ENCODE measurements at places on chromosomes 12 and 14.

- DNase-seq = no peak
These were observed 13.5 kb downstream of the HECTD1 start for GRCh38 chr14:31194095-31194494.

- no peak for DNase-seq
These were observed 228.1 kb downstream of the ANO2 start for GRCh38 chr12:5716976-5717375.

DNA sequence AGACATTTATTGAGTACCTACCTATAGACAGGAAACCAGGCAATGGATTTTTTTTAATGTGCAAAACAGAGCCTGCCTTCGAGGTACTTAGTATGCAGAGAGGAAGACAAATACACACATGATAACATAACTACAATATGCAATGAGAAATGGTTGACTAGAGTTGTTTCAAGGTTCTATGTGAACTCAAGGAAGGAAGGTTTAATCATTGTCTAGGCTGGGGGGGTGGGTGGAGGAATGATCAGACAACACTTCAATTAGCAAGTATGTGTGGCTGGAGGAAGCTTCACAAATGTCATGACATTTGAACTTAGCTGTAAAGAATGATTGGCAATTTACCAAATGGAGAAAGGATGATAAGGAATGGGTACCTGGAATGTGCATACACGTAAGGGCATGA, 985.3 kb downstream of the FLRT2 start:
- no peak for DNase-seq

DNA sequence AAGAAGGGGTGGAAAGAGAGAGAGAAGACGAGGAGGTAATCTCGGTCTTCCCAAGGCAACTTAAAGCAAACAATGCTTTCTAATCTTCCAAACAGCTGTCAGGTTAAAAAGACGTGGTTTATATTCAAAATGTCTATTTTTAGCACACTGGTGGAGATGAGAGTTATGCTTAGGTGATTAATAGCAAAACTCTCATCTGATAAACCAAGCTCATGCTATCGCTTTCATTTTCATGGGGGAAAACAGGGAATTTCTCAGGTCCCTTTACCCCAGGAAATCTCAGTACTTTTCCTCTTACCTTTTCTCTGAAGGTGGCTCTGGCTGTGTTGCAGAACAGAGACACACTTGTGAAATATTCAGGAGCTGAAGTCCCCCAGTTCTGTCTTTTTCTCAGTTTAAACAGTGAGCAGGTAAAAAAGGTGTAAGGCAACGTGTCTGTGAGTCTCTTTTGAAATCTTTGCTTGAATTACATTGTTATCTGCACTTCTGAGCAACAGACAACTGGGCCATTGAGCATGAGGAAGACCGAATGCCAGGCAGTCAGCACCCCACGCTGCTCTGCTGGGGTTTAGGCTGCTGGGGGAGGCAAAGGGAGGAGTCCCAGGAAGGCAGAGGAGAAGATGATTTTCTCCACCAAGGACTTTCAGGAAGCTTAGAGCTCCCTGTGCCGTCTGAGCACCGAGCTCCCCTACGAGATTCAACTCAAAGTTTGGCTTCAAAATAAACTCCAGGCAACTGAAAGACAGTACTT, 759.3 kb downstream of the BCL11B start:
- no peak for DNase-seq

DNA sequence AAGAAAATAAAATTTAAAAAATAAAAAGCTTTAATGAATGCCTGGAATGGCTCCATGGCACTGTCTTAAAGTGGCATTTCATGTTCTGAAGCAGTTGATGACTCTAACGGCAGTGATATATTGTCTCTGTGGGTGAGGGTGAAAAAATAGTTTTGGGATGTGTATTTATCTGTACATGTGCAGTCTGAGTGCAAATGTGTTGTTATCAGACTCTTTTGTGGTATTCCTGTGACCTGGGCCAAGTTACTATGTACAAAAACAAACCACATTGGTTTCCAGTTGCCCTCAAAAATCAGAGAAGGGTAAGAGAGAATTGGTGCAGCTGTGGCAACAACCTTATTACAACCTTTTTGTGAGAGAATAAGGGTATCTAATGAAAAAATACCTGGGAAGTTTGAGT, 81.7 kb upstream of the CCDC91 start:
- no peak for DNase-seq
